Stimulated activated CD8-positive, alpha-beta memory T cell treated with anti-CD3 and anti-CD28 coated beads, Interleukin-12 subunit alpha, Interleukin-12 subunit beta, amount 100 ng/mL, for 4 hours (primary cell): ENCODE measurements at places on chromosomes 1 and 21.

DNA sequence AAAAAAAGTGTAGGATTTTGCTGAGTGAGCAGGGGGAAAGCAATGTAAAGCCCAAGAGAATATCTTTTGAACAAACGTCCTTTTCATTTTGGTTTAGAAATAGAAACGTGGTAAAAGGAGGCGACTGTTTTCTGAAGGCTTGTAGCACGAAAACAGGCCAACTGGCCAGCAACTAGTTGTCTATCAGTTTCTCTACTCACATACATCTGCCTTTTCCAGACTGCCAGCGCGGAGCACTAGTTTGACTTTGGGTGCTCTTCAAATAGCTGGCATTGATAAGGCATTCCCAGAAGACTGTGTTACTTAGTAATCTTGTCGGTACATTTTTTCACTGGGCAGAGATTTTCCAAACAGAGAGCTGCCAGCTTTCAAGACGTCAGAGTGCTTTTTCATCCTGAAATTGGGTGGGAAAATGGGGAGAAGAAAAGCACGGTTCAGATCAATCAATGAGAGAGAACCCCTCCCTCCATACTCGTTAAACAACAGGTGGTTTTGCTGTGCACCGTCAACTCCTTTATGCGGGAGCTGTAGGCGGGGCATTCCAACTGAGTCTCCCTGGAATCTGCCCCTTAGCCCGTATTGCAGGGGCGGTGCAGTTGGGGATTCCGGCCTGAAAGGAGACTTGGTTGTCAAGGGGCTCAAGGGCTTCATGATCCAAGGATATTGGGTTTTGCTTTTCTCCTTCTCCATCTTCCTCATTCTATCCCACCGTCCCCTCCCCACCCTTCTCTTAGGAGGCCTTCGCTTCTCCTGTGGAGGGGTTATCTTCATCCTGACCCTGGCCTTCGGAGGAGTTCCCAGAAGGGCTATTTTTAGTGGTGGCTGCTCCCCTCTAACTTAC, 884 bp upstream of the LRRC8C start:
- no peak for DNase-seq

GRCh38 chr1:54110996-54111395, 41.8 kb downstream of the CDCP2 start:
- DNase-seq, result no peak

- DNase-seq, result no peak
Measured at GRCh38 chr1:202343652-202344349, 2.1 kb upstream of the UBE2T start.

- no peak for DNase-seq
Measured at GRCh38 chr21:24896735-24897124, 710.6 kb downstream of the MRPL39 start.

- no peak for DNase-seq
Measured at GRCh38 chr1:225754940-225755641, 22.5 kb upstream of the SRP9 start.

DNA sequence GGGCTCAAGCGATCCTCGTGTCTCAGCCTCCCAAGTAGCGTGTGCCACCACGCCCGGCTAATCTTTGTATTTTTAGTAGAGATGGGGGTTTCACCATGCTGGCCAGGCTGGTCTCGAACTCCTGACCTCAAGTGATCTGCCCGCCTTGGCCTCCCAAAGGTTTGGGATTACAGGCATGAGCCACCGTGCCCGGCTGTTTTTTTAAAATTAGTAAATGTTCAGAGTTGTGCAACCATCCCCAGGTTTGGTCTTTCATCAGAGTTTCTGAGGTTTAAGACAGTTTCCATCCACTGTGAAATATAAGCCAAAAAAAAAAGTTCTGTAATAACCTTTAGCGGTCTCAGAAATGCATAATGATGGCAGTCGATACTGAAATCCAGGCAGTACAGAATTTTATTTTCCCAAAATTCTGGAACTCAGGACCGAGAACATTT, 550 bp upstream of the SYT11 start:
- DNase-seq, result no peak

GRCh38 chr1:110634455-110635311, 28.5 kb upstream of the KCNA2 start:
- peak; percentile 34 for DNase-seq

DNA sequence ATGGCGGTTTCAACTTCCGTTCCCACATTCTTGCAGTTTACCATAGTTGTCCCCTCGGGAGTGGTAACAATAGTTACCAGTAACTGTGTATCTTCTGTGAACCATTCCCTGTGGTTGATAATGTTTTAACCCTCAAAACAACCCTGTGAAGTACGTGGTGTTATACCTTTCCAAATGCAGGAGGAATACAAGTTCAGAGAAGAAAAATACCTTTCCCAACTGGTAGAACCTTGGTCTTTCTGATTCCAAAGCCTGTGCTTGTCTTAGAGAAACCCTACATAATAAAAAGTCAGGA, 789 bp downstream of the BTF3L4 start:
- DNase-seq, result no peak

DNA sequence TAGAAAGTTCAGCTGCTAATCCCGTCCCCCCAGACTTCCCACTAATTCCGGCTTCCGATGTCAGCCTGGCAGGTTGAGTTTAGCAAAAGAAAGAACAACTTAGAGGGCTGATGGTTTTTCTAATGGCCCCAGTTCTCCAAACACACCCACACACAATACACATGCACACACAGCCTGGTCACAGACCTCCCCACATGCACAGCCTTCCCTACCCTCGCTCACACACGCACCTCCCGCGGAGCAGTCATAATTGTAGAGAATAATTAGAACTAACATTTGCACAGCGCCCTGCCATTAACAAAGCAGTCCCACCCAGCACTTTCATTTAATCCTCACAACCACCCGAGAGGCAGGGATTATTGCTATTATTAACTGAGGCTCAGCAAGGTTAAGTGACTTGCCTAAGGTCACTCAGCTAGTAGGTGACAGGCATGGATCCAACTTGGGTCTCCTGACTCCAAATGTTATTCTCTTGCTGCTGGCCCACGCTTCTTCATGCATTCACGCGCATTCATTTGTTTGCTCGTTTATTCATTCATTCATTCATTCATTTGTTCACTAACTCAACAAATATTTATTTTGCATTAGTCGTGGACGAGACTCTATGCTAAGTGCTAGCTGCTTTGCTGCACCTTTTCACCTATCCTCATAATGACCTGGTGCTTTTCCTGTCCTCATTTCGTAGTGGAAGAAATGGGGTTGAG, 274.9 kb downstream of the FOXD2 start:
- DNase-seq, result no peak

DNA sequence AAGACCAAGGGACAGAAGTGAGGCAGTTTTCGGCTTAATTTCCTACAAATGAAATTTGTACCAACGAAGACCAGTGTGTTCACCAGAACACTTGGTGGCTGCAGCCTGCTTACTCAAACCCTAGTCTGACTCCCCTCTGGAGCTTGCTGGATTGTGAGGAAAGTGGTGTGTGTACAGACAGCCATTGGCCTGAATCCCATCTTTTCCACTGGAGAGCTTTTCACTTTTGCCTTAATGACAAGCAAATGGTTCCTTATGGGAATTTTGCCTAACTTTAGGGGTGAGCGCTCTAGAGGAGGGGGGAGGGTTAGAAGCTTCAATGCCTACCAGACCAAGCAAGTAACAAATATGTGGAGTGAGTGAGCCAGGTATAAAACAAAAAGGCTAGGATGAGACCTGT, 17.3 kb downstream of the METTL13 start:
- no peak for DNase-seq

- no peak for DNase-seq
Measured at GRCh38 chr1:83103341-83103740, 895.6 kb downstream of the TTLL7 start.

DNA sequence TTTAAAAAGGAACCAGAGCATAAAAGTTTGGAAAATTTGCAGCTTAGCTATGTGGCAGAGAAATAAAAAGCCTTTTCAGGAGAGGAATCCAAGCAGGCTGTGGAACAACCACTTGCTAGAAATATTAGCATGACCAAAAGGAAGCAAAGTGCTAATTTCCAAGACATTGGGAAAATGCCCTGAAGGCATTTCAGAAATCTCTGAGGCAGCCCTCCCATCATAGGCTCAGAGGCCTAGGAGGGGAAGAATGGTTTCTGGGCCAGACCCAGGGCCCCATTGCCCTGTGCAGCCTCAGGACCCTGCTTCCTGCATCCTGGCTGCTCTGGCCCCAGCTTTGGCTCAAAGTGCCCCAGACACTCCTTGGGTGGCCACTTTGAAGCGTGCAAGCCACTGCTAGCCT, 56.8 kb downstream of the TENT5C start:
- no peak for DNase-seq

- no peak for DNase-seq
Measured at GRCh38 chr1:21072721-21073120, 104.0 kb downstream of the EIF4G3 start.

DNA sequence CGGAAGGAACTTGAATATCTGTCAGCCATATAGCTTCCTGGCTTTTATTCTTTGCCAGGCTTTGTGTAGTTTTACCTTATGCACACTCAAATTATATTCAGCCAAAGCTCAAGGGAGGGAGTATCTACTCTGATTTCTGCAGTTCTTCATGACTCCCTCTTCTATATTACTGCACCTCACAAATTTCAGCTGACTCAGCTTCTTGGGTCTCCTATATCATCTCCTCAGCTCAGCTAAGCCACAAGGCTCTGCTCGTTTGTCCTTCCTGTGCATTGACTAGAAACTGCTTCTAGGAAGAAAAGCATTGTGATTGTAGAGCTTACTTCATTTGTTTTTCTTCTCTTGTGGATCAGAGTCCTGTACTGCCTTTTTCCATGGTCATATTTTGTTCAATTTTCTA, 37.4 kb downstream of the BTBD8 start:
- DNase-seq, result no peak

- DNase-seq, result no peak
Measured at GRCh38 chr1:236748268-236748870, 46.7 kb upstream of the MTR start.

- DNase-seq, result no peak
Measured at GRCh38 chr1:99764909-99765308, 1.5 kb downstream of the FRRS1 start.

- no peak for DNase-seq
Measured at GRCh38 chr1:231817801-231818200, 191.2 kb downstream of the DISC1 start.

DNA sequence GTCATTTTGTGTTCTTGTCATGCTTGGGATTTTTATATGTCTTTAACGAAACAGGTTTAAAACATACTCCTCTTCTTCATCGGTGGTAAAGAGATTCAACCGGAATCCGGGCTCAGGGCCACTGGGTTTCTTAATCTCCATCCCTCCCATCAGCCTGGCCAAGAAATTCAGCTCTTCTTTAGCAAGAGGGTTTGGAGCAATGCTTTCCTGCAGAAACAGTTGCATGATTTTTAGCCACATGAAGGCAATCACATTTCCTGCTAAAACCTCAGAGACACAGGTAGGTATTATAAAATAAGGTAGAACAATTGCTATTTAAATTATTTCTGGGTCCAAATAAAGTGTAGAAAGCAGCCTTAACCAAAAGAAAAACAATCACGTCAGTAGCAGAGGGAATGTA, 22.7 kb upstream of the LSM10 start:
- DNase-seq, result no peak

GRCh38 chr1:8113262-8114220, 87.4 kb upstream of the ERRFI1 start:
- no peak for DNase-seq

GRCh38 chr1:223393275-223394214, at the start of gene CCDC185:
Gene CCDC185 (plus strand): TSS chr1:223393415. CDS start chr1:223393476, 61 bp downstream.
- no peak for DNase-seq

GRCh38 chr1:244664353-244664752, 11.4 kb downstream of the DESI2 start:
- no peak for DNase-seq

DNA sequence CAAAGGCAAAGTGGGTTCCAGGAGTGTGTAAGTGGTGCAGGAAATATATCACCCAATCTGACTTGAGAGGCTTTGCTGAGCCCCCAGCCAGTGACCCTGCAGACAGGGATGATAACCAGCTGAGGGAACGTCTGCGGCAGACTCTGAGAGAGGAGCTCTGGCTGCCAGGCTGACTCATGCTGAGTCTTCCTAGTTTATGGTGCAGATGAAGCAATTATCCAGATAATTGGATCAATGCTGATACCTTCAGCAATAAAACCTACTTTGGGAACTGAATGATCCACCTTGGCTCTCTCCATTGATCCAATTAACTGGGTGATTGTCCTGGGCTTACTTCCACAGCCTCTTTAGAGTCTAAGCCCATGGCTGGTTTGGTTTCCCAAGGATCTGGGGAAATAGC, 7.3 kb downstream of the C8B start:
- DNase-seq, result no peak

GRCh38 chr1:161511018-161511755, 5.9 kb downstream of the FCGR2A start:
- no peak for DNase-seq

DNA sequence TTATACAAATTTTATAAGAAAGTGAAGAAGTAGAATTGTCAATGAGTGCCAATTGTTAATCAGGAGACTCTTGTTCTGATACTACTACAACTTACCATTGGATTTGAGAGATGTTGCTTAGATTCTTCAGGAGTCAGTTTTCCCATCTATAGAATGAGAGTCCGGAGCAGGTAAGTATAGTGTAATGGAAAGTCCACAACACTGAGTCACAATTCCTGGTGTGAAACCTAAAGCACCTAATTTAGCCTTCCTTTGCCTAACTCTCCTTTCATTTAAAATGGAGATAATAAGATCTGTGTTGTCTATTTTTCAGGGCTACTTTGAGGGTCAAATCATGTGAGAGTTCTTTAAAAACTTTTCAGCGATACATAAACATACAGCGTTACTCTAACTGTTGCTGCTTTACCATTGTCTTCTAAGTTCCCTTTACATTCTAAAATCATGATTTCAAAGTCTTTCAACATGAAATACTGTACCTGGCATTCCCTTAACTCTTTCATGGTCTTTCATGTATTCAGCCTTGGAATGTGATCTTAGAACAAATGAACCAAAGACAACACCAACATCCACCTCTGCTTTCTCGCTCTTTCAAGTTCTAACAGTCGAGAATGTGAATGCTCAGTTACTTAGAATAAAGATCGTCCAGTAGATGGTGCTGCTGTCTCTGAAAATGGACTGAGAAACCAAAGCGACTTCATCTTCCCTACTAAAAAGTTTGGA, 90.9 kb downstream of the SLC30A10 start:
- no peak for DNase-seq

DNA sequence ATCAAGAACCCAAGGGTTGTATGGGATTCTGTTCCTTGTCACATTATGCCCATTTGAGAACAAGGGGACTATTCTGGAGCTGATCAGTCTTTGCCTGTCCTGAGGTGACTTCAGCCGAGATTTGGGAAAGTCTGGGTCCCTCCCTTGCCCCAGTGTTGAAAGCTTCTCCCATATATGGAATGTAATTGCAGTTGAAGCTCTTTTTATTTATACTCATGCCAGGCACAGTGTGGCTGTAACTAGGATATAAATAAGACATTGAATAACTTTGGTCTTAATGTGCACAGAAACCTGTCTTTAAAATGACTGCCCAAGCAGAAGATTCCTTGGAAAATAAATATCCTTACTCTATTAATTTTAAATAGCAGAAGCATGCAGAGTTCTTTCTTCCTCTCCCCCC, 15.2 kb downstream of the AKNAD1 start:
- no peak for DNase-seq

DNA sequence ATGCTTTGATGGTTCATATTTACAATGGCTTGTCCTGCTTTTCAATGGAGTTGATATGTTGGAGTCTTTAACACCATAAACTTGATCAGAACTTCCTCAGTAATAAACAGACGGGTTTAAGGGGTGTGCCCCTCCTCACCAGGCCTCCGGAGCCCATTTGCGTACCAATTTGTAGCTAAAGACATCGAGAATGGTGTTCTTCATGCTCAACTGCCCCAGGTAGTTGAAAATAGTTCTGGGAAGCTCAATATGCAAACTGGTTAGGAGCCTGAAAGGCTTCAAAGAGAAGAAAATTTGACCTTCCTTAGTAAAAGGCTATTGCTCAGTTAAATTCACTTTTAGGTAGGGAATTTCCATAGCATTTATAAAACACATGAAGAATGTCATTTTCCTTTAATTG, 68.1 kb upstream of the RRP15 start:
- DNase-seq, result no peak
